ENCODE measurements at places on chromosomes 3 and 15.

DNA sequence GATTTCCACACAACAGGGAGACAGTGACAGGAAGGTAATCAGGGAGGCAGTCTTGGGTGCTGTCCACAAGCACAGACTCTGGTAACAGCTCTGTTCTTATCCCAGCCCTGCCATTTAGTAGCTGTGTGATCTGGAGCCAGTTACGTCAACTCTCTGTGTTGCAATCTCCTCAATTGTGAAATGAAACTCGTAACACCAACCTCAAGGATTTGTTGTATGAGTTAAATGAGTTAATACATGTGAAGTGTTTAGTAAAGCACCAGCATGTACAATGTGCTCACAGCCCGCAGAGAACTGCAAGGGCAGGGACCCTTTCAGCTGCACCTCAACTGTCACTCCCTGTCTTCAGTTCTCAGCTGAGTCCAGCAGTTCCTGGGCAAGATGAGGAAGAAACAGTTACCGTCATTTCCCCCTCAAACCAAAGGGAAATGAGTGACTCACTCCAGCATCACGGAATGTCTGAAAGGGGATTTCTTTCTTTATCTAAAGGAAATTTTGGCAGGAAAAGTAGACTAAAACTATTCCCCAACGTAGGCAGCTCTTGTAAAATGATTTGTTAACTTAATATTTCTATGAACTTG lies 39.9 kb upstream of the MB21D2 start:
- H3K4me1 ChIP-seq: peaks cover 17% of the 10 kb centered on the region
- peak; percentile 93 for DNase-seq
- H3K27ac ChIP-seq: peak overlapping the region; percentile 84
- peak overlapping the region; percentile 67 for H3K4me3 ChIP-seq
- no peaks in the 10 kb centered on the region for H3K36me3 ChIP-seq

DNA sequence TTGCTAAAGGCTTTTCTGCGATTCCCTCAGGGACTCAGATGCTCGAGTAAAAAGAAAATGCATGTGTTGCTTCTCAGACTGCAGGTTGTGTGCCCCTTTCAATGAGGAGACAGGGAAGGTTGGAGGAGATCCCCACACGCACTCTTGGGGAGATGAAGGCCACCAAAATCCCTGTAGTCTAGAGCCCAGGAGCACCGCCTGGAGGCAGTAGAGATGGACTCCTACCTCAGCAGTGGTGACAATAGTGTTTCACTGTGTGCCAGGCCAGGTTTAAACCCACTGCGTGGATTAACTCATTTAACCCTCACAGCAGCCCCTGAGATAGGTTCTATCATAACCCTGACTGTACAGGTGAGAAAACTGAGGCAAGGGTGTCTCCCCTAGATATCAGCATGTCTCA lies 15.2 kb downstream of the MEGF11 start:
- H3K27ac ChIP-seq: no peak overlapping the region
- peaks cover 27% of the 10 kb centered on the region for H3K27me3 ChIP-seq
- no peak for DNase-seq
- H3K4me3 ChIP-seq: no peak overlapping the region
- H3K36me3 ChIP-seq: no peaks in the 10 kb centered on the region
- H3K4me1 ChIP-seq: no peaks in the 10 kb centered on the region

- H3K27me3 ChIP-seq: no peaks in the 10 kb centered on the region
- DNase-seq: no peak
- no peak overlapping the region for H3K4me3 ChIP-seq
- 0 out of 2 replicates have a peak, but pooled peaks cover 3% of the 10 kb centered on the region for H3K4me1 ChIP-seq
- H3K36me3 ChIP-seq: no peaks in the 10 kb centered on the region
- no peak overlapping the region for H3K27ac ChIP-seq
Observed at GRCh38 chr3:102032491-102033383, 183.4 kb downstream of the NFKBIZ start.

- DNase-seq: no peak
- no peaks in the 10 kb centered on the region for H3K27me3 ChIP-seq
- no peaks in the 10 kb centered on the region for H3K4me1 ChIP-seq
- H3K27ac ChIP-seq: no peak overlapping the region
- no peaks in the 10 kb centered on the region for H3K36me3 ChIP-seq
Observed at GRCh38 chr3:72798552-72799195, 49.6 kb downstream of the SHQ1 start.

DNA sequence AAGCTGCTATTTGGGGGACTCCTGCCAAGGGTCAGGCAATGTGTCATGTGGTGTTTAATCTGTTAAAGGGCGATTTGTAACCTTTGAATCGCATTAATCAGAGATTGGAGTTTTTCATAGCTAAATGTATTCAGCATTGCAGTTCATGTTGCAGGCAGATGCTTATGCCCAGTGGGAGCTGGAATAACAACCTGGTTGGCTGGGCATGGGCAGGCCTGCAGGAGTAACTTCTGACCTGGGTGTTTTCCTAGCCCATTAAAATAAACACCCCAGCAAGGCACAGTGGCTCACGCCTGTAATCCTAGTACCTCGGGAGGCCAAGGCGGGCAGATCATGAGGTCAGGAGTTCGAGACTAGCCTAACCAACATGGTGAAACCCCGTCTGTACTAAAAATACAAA lies 268.7 kb downstream of the BBX start:
- H3K36me3 ChIP-seq: peaks cover 8% of the 10 kb centered on the region
- H3K4me3 ChIP-seq: no peak overlapping the region
- H3K27me3 ChIP-seq: no peaks in the 10 kb centered on the region
- H3K4me1 ChIP-seq: no peaks in the 10 kb centered on the region

DNA sequence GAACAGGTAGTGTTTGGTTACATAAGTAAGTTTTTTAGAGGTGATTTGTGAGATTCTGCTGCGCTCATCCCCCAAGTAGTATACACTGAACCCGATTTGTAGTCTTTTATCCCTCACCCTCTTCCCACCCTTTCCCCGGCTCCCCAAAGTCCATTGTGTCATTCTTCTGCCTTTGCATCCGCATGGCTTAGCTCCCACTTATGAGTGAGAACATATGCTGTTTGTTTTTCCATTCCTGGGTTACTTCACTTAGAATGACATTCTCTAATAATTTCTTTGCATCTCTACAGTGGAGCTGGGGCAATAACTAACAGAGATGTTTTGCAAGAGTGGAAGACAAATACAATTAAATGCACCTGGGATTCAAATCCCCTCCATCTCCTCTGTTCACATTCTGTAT lies 93.2 kb downstream of the TP63 start:
- no peak overlapping the region for H3K27ac ChIP-seq
- H3K4me1 ChIP-seq: peaks cover 27% of the 10 kb centered on the region
- no peak overlapping the region for H3K4me3 ChIP-seq
- no peaks in the 10 kb centered on the region for H3K36me3 ChIP-seq
- H3K27me3 ChIP-seq: no peaks in the 10 kb centered on the region

DNA sequence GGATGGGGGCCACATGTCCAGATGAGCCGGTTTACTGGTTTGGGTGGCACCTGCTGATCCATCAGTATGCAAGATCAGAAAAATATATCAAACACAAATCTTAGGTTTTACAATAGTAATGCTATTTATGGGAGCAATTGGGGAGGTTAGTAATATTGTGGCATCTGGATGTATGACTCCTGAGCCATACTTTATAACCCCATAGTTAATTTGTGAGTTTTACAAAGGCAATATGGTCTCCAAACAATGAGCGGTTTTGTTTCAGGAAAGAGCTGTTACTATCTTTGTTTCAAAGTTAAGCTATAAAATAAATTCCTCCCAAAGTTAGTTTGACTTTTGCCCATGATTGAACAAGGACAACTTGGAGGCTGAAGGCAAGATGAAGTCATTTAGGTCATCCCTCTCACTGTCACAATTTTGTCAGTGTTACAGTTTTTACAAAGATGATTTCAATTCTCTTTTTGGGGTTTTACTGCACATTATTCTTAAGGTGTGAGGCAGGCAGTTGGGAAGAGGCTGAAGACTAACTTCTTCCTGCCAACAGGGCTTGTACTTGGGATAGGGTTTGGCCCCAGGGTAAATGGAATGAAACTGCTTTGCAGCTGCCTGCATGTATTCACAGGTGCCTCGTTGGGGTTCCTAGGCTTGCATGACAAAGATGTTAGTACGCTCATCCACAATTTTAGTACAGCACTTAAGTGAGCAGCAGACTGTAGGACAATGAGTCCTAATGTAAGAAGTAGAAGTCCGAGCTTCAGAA lies 296.6 kb upstream of the NDN start:
- no peaks in the 10 kb centered on the region for H3K36me3 ChIP-seq
- no peak overlapping the region for H3K4me3 ChIP-seq
- H3K4me1 ChIP-seq: no peaks in the 10 kb centered on the region
- no peak for DNase-seq
- no peak overlapping the region for H3K27ac ChIP-seq

GRCh38 chr3:89043406-89043932 lies 64.0 kb upstream of the EPHA3 start:
- no peak overlapping the region for H3K27ac ChIP-seq
- no peak overlapping the region for H3K4me3 ChIP-seq
- DNase-seq: no peak
- peaks cover 18% of the 10 kb centered on the region for H3K27me3 ChIP-seq
- H3K36me3 ChIP-seq: no peaks in the 10 kb centered on the region

DNA sequence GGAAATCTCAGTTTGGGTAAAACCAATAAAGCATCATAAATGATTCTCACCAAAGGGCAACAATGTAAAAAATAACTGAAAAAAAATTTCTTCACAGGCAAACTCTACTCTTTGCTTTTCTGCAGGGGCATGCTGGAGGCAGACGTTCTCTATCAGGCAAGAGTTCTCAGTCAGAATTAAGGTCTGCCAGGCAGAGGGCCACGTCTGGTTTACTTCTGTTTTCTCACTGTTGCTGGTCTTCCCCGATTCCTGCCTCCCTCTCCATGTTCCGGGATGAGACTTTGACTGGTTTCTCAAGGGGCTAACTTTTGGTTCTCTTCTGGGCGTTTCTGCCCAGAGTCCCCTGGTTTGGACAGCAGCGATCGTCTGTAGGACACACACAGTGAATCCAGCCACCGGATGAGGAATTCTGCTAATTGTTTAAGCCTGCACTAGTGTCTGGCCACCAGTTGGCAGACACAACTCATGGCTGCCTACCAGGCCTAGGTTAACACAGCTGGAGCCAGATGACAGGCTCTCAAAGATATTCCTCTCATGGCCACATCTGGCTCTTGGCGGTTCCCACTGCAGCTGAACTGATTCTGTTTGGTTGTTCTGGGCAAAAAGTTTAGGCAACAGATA lies 273.1 kb downstream of the FOXP1 start:
- H3K4me1 ChIP-seq: peaks cover 26% of the 10 kb centered on the region
- peak; percentile 94 for DNase-seq
- H3K27me3 ChIP-seq: no peaks in the 10 kb centered on the region
- peak overlapping the region; percentile 83 for H3K27ac ChIP-seq
- H3K4me3 ChIP-seq: peak overlapping the region; percentile 55

DNA sequence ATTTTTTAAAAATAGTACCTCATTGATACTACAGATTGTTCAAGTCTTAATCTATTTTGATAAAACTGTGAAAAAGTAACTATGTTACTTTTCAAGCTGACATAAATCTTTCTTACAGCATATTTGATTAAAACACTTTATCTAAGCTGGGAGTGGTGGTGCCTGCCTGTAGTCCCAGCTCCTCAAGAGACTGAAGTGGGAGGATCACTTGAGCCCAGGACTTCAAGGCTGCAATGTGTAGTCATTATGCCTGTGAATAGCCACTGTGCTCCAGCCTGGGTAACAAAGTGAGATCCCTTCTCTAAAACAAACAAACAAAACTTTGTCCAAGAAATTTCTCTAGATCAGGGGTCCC lies 59.6 kb upstream of the NEDD4 start:
- no peak overlapping the region for H3K27ac ChIP-seq
- no peaks in the 10 kb centered on the region for H3K4me1 ChIP-seq
- H3K4me3 ChIP-seq: no peak overlapping the region
- no peak for DNase-seq
- H3K36me3 ChIP-seq: no peaks in the 10 kb centered on the region
- H3K27me3 ChIP-seq: no peaks in the 10 kb centered on the region

DNA sequence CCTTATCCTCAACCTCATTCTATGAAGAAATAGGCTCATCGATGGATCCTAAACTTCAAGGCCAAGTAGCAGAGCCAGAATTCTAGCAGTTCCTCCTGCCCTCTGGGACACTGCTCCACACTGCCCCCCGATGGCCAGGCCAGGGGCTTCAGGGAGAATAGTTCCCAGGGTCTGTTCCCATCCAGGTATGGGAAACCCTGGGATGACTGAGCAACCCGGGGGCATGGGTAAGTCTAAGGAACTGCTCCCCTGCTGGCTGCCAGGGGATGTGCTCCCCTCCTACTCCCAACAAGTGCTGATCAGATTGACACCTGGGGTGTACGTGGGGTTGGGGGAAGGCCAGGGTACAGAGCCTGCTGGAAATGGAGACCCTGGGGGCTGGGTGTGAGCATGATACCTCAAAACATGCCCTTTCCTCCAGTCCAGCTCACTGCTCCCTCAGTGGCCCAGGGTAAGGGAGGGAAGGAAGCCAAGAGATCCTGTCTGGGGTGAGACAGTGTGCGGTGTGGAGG lies 7.6 kb downstream of the ULK3 start:
- no peaks in the 10 kb centered on the region for H3K36me3 ChIP-seq
- H3K4me1 ChIP-seq: no peaks in the 10 kb centered on the region
- peak; percentile 71 for DNase-seq
- no peak overlapping the region for H3K27ac ChIP-seq

DNA sequence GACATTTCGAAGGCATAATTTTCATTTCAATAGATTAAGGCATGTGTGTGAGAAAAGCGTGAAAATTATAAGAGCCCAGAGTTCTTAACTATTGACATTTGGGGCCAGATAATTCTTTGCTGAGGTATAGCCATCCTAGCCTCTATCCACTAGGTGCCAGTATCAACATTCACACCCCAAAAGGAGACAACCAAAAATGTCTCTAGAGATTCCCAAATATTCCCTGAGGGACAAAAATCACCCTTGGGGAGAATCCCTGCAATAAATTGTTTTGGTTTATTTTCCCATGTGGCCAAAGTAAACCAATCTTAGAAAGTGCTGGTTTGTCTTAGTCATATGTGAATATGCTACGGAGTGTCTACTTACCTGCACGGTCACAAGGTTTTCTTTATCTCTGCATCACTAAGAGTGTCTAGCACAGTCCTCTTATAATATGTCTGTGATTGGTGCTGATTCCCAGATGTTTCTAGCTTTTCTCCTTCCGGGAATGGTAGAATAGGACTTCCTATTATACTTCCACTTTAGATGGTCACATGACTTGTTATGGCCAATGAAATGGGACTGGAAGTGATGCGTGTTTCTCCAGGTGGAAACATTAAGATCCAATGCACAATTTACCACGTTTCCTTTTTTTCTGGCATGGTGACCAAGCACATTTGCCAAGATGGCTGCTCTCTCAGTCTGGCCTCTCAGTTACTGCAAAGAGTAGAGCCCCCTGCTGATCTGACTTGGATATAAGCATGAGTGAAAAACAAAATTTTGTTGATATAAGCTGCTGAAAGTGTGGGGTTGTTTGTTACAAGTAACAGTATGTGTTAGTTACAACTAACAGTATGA lies 8.0 kb upstream of the KBTBD8 start:
- H3K27me3 ChIP-seq: peaks cover 5% of the 10 kb centered on the region
- peak; percentile 49 for DNase-seq

DNA sequence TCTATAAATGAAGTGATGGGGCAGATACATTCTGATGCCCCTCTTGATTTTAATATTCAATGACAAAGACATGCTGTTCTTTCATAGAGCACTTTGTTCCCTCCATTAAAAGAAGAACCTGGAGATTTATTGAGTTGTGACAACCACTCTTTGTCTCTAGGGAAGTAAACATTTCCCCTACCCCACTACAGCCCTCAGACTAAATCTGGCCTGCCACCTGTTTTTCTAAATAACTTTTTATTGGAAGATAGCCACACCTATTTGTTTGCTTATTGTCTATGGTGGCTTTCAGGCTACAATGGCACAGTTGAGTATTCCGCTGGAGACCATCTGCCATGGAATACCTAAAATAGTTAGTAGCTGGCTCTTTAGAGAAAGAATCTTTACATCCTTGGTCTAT lies 41.2 kb upstream of the ZNF385D start:
- no peak overlapping the region for H3K27ac ChIP-seq
- no peak for DNase-seq
- H3K36me3 ChIP-seq: no peaks in the 10 kb centered on the region
- no peaks in the 10 kb centered on the region for H3K27me3 ChIP-seq
